ENCODE measurements at places on chromosomes 16 and 17.

DNA sequence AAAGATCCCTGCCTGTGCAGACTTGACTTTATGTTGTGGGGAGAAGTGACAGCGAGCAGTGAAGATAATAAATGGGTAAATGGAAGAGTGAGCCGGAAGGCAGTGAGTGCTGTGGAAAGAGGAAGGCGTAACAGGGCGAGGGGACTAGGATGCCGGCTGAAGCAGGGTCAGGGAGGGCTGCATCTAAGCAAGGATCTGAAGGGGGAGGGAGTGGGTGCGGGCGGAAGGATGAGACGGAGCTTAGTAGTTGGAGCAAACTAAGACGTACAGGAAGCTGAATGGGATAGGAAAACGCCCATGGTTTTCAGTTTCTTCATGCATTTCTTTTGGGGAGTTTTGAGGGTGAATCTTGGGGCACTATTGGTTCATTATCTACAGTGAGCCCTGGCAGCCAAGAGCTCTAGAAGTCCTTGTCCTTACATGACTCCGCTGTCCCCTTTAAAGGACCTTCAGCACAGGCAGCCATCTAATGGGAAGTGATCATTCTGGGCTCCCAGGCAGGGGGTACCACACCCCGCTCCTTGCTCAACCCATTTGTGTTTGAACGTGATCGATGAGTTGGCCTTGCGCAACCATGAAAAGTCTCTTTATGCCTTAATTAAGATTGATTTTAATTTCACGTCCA is 10.4 kb upstream of the NAT9 start:
- DNase-seq = no peak

GRCh38 chr17:67358612-67359011 is 7.8 kb downstream of the PSMD12 start:
- DNase-seq = no peak

- no peak for DNase-seq
These were observed 170.2 kb downstream of the RAB11FIP4 start for GRCh38 chr17:31561469-31562375.

DNA sequence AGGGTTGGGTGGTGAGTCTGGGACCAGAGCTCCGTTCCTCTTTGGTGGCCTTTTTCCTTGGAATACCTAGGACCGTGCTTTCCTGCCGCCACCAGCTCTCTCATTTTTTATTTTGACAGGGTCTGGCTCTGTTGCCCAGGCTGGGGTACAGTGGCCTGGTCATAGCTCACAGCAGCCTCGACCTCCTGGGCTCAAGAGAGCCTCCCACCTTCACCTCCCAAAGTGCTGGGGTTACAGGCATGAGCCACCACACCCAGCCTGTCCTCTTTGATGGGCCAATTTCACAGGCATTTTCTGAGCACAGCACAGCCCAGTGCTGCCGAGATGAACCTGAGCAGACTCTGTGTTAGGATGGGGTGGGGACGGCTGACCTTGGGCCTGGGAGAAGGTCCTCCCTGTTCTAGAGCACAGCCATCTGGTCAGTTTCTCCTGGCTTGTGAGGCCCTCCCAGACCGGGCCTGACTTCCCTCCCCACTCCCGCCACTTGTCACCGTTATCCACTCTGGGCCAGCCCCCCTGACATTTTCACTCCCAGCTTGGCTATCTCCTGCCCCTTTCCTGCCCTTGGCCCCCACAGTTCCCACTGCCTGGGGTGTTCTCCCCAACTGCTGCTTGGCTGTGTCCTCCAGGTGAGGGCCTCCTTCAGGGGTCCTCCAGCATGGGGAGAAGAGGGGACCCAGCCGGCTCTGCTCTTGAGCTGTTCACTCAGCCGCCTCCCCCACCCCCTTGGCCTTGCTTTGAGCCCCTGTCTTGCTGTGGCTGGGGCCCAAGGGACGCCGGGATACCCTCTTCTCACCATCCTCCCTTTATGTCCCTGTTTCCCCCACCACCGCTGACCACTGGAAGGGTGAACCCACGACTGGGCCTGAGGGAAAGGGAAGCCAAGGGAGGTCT is 5.0 kb downstream of the ADCY7 start:
- DNase-seq = no peak

- no peak for DNase-seq
These were observed 186.4 kb downstream of the SEC14L1 start for GRCh38 chr17:77327181-77327565.

- DNase-seq = no peak
These were observed 14.4 kb upstream of the CLEC18A start for GRCh38 chr16:69936751-69937211.

GRCh38 chr17:81652906-81653771 is 3.2 kb downstream of the PDE6G start:
- DNase-seq = no peak

DNA sequence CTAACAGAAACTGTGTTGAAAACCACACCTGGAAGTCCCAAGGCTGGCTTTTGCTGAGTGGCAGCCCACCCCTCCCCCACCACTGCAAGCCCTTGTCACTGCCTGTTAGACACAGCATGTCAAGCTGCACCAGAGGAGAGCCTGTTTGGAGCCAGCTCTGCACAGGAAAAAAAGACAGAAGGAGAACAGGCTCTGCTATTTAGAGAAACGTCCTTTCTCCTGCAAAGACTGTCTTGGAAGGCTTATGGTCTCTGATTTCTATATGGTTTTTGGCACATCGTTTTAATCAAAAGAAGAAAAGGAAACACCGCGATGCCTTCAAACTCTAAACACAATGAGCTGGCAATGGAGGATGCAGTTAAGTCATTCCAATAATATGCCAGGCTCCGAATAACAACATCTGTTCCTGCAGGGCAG is 275.5 kb downstream of the MAP2K4 start:
- no peak for DNase-seq

DNA sequence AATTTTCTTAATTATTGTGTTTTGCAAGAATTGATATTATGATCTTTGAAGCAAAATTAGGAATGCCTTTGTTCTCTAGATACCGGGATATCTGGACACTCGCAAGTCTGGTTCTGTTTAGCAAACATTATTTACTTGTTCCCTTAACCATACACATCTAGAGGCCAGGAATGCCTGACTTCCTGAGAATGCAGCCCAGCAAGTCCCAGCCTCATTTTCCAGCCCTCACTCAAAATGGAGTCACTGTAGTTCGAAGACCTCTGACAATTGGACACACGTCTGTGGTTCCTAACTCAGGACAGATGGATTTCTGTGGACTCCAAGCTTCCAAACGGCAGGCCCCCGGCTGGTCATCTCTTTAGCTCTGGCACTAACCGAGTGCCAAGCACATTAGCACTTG is 355.4 kb upstream of the RBFOX1 start:
- no peak for DNase-seq

DNA sequence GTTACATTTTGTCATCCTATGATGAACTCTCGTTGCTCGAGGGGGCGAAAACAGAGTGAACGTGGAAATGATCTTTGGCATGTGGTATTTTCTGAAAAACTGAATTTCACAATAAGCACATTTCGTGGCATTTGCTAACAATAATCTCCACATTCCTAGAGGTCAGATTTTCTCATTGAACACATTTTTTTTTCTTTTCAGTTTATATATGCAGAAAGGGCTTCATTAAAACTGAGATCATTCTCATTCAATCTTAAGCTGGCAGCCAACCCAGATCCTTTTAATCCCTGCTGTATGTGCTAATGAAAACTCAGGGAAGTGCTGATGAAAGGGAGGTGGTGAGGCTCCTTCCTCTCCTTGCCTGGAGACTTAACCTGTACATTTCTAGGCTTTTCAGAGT is 52.6 kb downstream of the PRKCA start:
- no peak for DNase-seq

DNA sequence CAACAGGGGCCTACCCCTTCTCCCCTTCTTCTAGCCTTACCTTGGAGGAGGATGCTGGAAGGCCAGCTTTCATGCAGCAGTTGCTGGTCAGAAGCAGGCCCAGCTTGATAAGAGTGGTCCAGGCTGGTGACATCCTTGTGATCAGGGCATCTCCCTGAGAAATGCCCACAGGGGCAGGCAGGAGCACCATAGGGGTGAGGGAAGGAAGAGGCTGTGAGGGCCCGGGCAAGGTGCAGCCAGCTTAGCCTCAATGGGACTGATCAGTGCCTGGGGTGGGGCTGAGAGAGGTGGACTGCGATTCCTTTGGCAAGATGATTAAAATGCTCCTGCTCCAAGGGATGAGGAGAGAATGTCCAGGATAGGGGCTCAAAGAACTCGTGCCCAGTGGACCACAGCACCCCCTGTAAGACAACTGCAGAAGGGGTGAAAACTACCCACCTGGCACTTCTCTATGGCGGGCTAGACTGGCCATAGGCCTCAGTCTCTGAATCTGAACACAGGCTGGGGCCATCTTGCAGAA is 9.5 kb upstream of the GALK1 start:
- no peak for DNase-seq

- DNase-seq = no peak
These were observed 68.8 kb upstream of the RCVRN start for GRCh38 chr17:9973669-9974447.

DNA sequence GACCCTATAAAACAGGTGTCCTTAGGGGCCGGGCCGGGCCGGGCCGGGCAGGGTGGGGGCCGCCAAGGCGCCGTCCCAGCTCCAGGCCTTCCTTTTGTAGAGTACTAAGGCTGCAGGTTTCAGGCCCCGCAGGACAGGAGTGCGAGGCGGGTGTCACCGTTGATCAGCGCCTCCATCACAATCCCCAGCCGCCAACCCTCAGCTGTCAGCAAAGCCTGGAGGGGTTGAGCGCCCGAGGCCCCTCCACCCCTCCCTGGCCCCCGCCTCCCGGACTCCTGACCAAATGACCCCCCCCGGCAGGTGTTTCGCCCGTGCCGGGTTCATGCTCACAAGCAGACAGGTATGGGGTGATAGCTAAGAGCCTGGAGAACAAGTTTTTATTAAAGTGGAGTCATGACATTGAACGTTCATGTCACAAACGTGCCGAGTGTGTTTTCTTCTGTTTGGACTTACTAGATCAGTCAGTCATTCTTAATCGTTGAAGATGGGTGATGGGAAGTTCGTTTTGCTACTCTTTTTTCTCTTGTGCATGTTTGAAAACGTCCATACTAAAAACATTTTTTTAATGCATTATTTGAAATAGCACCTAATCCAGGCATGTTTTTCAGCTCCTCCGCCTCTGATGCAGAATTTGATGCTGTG is 534 bp downstream of the ARL2BP start:
- DNase-seq = no peak

GRCh38 chr17:40345161-40345993 is 19.2 kb downstream of the GJD3 start:
- DNase-seq = no peak

GRCh38 chr17:47205419-47205963 is 3.7 kb upstream of the MYL4 start:
- DNase-seq = no peak

GRCh38 chr17:67606896-67607604 is 110.7 kb upstream of the NOL11 start:
- no peak for DNase-seq

GRCh38 chr16:89045181-89045815 is 48.4 kb upstream of the ACSF3 start:
- no peak for DNase-seq

DNA sequence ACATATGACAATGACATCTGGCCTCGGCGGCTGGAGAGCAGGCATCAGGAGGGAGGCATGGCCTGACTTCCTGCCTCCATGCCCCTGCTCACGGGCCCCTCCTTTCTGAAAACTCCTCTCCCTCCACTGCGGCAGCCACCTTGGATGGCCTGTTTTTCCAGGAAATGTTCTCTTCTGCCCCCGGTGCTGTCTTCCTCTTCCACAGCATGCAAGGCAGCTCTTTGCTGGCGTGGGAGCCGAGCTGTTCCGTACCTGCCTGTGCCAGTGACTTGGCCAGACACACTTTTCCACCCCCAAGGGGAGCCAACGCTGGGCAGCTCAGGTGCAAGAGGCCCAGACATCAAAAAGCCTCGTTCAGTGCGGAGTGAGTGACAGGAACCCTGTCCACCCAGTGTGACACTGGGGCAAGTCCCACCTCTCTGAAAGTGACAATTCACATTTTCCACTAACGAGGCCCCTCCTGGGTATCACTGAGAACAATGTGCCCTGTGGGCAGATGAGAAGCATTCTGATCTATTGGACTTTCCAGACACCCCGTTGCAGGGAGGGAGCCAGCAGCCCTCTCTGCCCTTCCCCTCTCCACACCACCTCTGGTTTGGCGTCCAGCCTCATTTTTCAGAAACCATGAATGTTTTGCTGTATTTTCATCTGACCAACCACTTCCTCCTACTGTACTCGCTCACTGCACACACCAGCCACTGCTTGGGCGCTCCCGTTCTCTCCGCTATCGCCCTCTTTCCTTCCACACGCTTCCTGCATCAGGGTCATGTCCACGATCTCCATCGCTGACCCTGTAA is 31.2 kb downstream of the NSMCE1 start:
- DNase-seq = no peak

- no peak for DNase-seq
These were observed 128.5 kb upstream of the EEF2KMT start for GRCh38 chr16:5225931-5226655.

DNA sequence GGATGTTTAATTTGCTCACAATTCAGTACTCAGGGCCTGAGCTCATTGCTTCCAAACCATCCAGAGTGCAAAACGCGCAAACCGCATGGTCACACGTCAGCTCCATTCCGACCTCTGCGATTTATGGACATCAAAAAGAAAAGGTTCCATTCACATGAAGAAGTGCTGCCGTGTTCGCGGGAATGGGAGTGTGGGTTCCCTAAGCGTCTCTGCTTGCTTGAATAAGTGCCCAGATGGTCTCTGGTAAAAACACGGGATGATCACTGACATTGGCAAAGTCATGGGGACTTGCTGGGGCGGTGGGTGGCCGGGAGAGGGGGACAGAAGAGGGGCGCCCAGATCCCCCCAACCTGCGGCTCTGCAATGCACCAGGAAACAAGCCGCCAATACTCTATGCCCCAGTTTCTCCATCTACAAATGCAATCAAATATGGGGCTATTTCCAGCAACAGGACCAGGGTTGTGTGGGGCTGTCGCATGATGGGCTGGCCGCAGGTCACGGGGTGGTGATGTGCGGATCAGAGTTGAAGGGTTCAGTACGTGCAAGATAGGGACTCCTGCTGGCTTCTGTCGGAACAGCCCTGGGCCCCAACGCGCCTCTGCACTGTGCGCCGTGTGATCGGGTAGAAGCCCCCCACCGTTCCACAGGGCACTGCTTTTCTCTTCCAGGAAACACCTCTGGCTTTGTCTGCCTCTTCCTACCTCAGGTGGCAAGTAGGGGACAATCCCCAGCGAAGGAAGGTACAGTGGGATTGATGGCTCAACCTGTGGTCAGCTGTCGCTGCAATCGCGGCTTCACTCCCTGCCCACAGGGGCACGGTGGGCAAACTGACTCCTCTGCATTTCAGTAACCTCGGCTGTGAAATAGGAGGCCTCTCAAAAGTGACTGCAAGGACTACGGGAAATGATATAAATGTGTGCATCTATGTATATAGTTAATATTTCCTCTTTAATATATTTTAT is 11.2 kb downstream of the FOXF1 start:
- no peak for DNase-seq

DNA sequence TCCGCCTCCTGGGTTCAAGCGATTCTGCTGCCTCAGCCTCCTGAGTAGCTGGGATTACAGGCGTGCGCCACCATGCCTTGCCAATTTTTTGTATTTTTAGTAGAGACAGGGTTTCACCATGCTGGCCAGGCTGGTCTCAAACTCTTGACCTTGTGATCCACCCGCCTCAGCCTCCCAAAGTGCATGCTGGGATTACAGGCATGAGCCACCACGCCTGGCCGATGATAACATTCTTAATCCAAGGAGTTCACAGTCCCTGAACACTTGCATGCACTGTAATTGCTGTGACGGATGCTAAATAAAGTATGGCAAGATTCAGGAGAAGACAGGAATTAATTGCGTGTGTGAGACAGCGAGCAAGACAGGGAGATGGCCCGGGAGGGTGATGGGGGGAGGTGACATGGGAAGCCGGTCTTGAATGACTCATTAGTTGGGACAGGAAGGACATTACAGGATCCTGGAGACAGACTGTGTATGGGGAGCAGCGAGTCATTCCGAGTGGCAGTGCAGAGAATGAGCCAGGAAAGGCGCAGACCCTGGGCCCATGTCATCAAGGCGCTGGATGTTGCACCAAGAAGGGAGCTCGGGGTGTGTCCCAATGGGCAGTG is 6.7 kb downstream of the ABCA3 start:
- no peak for DNase-seq

All from iPS DF 6.9 (cell line).